ENCODE measurements at places on chromosomes 3 and 15.

- DNase-seq, result no peak
- no peak overlapping the region for H3K4me3 ChIP-seq
- no peaks in the 10 kb centered on the region for H3K4me1 ChIP-seq
- H3K36me3 ChIP-seq, result no peaks in the 10 kb centered on the region
These were observed 45.4 kb downstream of the TM4SF4 start for GRCh38 chr3:149519912-149520311.

GRCh38 chr3:154548341-154548740 is 118.4 kb upstream of the GPR149 start:
- no peak for DNase-seq
- no peaks in the 10 kb centered on the region for H3K36me3 ChIP-seq
- no peak overlapping the region for H3K27ac ChIP-seq
- H3K4me1 ChIP-seq, result no peaks in the 10 kb centered on the region

GRCh38 chr15:54547491-54547890 is 569.2 kb downstream of the UNC13C start:
- H3K36me3 ChIP-seq, result no peaks in the 10 kb centered on the region
- no peak for DNase-seq
- no peak overlapping the region for H3K4me3 ChIP-seq
- H3K27me3 ChIP-seq, result no peaks in the 10 kb centered on the region

DNA sequence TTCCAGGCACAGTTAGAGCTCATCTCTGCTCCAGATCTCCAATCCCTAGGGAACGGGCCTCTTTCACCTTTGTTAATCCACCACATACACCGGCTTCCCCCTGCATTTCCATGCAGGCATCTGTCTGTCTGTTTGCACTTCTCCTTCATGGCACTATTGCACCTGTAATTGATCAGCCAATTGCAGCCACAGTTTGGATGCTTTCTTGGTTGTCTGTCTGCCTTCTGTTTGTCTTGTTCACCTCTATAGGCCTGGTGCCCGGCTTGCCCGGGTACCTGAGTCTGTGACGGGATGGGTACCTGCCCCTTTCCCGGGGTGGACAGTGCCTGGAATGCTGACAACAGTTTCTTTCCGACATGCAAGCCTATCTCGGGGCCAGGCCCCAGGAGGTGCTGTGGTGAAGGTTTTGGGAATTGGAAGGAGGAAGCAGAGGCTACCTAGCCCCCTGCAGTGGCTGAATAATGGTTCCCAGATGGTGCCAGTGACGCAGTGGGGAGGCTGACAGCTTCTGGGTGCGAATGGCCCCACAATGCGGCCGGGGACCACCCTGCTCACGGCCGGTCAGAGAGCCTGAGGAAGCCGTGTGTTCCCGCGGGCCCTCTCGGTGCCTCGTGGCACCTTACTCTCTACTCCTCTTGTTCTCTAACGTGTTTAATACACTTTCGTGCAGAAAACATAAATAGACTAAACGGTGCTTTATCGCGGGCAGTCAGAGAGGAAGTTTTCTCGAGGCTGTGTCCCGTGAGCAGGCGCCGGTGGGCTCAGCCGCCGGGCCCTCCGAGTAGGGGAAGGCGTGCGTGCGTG is 31.3 kb upstream of the RAB6B start:
- DNase-seq, result no peak
- no peaks in the 10 kb centered on the region for H3K27me3 ChIP-seq
- H3K4me1 ChIP-seq, result peaks cover 9% of the 10 kb centered on the region
- H3K4me3 ChIP-seq, result peak overlapping the region; percentile 46
- H3K36me3 ChIP-seq, result no peaks in the 10 kb centered on the region
- H3K27ac ChIP-seq, result no peak overlapping the region

DNA sequence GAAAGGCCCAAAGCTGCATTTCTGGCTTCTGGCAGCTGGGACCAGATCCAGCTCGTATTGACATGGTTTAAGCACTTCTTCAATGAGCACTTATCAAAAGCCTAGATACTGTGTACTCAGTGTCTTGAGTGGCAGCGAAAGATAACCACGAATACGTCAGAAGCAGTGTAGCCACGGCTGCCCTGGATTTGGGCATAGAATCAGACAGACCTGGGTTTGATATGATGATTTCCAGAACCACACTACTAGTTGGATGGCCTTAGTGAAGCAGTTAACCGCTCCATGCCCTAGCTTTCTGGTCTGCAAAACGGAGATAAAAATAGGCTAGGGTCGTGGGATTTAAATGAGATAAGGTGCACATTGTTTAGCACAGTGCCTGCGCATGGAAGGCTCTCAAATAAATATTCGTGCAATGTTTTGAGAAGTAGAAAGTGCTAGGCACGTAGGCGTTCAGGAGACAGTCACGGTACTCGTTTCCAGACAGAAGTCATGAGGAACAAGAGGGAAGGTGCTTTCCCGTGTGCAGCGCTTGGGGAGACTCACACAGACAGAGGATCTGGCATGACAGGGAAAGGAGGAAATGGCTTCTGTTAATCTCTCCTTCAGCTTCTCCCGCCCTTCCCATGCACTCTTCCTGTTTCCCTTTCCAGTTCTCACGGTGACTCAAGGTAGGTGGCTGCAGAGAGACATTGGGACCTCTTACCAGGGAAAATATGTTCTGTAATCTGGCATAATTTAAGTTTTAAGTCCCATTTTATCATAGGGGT is 70.3 kb downstream of the CCNL1 start:
- no peaks in the 10 kb centered on the region for H3K27me3 ChIP-seq
- H3K4me1 ChIP-seq, result peaks cover 38% of the 10 kb centered on the region
- no peak for DNase-seq
- H3K4me3 ChIP-seq, result peak overlapping the region; percentile 77
- peak overlapping the region; percentile 100 for H3K27ac ChIP-seq

GRCh38 chr3:15405448-15406050 is 21.8 kb downstream of the METTL6 start:
- H3K4me1 ChIP-seq, result no peaks in the 10 kb centered on the region
- DNase-seq, result no peak
- no peak overlapping the region for H3K4me3 ChIP-seq
- H3K27ac ChIP-seq, result no peak overlapping the region

DNA sequence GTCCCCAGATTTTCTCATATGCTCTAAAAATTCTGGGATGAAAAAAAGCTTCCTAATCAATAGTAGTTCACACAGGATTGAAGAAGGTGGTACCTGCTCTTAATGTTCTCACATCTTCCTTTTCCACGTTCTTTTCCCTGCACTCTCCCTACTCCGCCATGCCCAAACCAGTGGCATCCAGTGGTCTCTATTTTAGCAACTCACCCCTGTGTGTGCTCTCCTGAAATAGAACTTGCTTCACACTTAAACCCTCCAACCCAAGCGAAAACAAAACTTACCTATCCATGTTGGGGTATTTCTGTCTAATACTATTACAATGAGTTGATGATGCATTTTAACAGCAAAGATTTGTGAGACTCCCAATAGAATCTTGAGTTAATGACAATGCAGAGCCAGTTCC is 148.8 kb downstream of the PLD1 start:
- no peak for DNase-seq
- H3K4me1 ChIP-seq, result no peaks in the 10 kb centered on the region
- no peaks in the 10 kb centered on the region for H3K36me3 ChIP-seq

DNA sequence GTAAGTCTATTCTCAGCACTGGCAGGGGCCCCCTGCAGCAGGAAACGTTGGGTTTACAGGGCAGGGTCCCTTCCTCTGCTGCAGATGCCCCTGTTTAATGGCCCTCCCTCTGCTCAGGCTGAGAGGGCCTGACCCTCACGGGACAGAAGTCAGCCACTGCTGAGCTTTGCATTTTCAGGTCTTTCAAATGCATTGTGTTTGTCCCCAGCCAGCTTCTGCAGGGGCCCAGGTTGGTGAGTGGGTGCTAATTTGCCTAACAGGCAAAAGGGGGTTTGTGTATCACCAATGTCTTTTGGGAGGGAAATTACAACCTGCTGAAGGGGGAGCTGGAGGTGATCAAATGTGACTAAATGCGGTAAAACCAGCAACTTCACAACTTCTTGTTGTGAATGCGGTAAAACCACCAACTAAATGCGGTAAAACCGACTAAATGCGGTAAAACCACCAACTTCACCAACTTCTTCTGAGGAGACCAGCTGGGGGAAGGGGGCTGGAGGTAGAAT is 44.8 kb upstream of the UBE2E1 start:
- H3K4me1 ChIP-seq, result no peaks in the 10 kb centered on the region
- H3K27me3 ChIP-seq, result no peaks in the 10 kb centered on the region
- H3K27ac ChIP-seq, result no peak overlapping the region
- H3K4me3 ChIP-seq, result no peak overlapping the region
- H3K36me3 ChIP-seq, result no peaks in the 10 kb centered on the region

DNA sequence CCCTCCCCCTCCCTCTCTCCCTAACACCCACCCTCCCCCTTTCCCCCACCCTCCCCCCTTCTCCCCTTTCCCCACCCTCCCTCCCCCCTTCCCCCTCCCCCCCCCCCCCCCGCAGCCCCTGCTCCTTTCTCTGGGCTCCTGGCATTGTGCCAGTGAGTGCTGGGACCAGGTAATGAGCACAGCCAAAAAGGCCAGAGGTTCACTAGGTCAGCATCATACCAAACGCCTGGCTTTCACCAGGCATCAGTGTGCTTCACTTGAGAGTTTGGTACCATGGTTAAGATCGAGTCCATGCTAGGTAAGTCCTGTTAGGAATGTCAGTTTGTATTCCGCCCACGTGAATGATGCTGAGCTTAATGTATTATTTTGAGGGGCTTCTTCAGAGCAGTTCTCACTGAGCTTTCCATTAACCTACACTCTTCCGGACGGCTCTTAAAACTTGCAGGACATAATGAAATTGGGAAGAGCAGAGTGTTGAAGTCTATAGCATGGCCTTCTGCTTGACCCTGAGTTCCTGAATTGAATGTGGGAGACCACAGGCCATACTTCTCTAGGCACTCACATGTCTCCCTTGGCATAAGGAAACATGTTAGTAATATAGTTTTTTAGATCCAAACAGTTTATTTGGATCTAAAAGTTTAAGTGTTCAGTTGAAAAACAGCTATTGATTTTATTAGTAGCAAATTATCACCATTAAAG is 45.6 kb downstream of the SENP2 start:
- H3K4me1 ChIP-seq, result peaks cover 4% of the 10 kb centered on the region
- H3K4me3 ChIP-seq, result no peak overlapping the region
- no peak overlapping the region for H3K27ac ChIP-seq
- DNase-seq, result no peak
- peaks cover 43% of the 10 kb centered on the region for H3K36me3 ChIP-seq

All from gastrocnemius medialis (tissue), 4 donors.